ENCODE measurements at places on chromosomes 2 and 18.

DNA sequence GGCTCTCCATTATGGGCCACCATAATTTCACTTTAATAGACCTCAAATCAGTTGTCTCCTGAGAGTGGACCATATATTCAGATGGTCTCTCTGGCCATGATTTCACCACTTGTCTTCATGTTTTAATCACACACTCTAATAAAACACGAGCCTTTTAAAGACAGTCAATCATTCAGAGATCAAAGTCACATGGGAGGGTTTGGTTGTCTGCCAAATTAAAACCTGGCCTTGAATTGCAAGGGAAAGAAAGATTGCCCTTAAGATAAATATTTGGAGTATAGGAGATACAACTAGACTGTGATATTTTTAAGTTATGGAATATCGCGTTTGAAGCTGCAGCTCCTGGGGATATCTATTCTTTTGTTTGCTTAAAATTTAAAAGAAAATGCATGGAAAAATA lies 377.8 kb upstream of the DDX18 start:
- DNase-seq, result no peak

DNA sequence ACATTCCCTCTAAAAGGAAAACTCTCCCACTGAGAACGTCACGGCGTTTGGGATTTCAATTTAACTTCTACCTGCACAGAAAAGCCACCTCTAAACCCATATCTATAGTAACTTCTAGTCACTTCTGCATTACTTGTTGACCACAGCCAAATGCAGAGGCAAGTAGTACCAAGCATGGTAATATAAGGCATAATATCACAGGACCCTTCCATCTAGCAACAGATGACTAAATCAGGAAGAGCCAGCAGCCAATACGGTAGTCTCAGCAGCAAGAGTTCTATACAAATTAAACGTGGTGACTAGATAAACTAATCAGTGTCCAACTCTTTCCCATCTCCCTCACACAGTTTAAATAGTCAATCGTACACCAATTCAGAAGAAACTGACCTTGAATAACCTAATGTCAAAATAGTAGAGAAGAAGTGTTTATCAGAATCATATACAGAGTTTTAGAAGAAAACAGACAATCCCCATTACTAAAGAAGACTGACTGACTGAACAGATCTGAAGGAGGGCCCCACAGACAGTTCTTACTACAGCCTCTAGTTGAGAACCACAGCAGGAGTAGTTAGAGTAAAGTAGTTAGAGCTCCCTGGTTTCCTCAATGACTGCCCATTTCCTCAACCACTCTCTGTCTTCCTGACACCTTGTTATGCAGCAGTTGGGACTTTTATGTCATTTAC lies 30.0 kb downstream of the MEMO1 start:
- peak; percentile 76 for DNase-seq

- DNase-seq, result no peak
These were observed 88.4 kb downstream of the ARHGAP15 start for GRCh38 chr2:143217512-143218115.

GRCh38 chr18:38941711-38942561 lies 1376.3 kb upstream of the CELF4 start:
- DNase-seq, result no peak

DNA sequence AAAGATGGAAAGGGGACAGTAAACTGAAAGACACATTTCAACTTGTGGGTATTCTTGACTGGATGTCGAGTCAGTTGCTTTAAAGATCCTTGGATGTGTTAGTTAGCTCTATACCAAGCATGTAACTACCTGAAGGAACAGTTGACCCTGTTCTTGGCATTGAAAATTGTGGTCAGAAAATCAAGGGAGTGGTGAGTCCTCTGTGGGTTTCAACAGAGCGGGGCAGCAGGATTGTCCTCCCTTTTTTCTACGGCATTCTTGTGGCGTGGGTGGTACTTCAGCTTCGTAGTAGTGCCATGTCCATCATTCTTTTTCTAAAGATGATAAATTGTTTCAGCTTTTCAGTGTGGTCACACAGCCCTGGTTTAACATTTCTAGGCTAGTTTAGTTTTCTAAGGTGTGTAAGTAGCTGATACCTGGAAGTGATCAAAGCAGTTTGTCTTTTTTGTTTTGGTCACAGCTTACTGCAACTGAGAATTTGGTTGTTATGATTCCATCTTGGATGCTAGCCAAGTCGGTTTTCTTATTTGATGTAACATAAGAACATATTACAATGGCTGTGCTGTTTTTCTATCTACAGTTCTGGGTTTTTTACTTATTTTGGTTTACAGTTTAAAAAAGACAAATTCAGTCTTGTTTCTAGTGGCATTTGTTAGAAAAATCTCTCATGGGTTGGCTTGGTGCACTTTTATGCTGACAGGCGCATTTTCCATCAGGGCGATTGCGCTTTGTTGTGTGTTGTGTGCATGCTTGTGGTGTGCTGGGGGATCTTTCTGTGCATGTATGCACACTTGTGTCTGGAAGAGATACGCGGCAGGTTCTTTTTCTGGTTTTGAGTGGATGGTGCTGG lies 84.7 kb downstream of the ZNF407 start:
- no peak for DNase-seq

GRCh38 chr2:225398372-225398771 lies 1.1 kb upstream of the NYAP2 start:
- no peak for DNase-seq

DNA sequence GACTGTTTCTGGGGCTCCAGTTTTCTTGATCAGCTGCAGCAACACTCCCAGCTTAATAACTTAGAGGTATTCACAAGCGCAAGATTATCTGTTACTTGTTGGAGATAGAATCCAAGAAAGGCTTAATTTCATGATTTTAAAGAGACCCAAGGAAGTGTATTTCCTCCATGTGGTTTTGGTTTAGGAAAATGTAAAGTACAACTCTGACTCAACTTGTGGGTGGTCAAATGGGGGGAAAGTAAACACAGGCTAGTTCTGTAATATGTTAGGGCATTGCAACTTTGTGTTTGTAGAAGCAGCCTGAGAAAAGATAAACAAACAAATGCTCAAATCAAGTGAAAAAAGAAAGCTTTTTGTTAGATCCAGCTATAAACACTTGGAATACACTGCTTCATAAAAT lies 90.1 kb upstream of the COL3A1 start:
- DNase-seq, result no peak

DNA sequence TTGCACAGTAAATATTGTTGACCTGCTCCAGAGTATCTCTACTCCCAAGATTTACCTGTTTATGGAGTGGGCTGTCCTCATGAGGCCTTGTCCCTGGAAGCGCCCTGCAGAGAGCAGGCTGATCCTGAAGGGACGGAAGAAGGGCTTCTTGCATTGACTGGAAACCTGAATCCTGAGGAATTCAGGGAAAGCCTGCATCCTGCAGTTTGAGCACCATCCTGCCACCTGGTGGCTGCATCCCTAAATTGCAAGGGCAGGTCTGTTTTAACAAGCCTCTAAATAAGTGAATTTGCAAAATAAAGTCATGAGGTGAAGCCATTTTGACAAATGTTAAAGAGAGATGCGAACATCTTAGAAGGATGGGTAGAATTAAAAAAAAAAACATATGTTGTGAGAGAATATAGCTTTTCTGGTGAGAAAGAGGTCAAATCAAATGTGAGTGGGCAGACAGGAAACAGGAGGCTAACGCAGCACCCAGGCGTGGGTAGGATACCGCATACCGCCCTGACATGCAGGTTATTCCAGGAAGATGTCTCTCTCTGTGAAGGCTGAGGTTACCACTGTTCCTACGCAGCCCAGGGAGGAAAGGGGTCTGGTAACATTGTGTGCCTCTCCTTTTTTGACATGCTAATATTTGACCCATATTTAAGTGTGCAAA lies 754.9 kb downstream of the RNF144A start:
- no peak for DNase-seq

DNA sequence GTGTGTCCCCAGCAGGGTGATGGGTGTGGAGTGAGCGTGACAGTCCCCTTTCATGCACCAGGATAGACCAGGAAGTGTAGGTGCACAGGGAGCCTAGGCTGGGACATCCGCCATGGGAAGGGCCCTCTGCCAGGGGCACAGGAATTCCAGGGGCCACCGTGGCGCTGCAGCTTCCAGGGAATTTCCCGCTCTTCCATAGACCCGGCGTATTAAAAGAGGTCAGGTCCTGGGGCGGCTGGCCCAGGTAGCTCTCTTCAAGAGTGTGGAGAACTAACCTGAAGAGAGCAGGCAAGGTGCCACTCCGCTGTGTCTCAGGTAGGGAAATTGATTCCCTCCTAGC lies 42.0 kb downstream of the ATP6V1C2 start:
- no peak for DNase-seq

DNA sequence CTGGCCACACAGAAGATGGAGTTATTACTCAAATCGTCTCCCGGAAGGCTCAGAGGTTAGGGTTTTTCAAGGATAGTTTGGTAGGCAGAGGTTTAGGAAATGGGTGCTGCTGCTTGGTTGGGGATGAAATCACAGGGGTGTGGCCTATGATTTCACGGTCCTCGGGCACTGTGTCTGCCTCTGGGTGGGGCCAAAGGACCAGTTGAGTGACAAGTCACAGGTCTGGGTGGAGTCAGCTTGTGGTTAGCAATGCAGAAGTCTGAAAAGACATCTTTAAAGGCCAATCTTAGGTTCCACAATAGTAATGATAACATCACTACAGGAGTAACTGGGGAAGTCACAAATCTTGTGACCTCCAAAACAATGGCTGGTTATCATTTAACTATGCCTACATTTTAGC lies 387.8 kb downstream of the ZNF521 start:
- no peak for DNase-seq

DNA sequence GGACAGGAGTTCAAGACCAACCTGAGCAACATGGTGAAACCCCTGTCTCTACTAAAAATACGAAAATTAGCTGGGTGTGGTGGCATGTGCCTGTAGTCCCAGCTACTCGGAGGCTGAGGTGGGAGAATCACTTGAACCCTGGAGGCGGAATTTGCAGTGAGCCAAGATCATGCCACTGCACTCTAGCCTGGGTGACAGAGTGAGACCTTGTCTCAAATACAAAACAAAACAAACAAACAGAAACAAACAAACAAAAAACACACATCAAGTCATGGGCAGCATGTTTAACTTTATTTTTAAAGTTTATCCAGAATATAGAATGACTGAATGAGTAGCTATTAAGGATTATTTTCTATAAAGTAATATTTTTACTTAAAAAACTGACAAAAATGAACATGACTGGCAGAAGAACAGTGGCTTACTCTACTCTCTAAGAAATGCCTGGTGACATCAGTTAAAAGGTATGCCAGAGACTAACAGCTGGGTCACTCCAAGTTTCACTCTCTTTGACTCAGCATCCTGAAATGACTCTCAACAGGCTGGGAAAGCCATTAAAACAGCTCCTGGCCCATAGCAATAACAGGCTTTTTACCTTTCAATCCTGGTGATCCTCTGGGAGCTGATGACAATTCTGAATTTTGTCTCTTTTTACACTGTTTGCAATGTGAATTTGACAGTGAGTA lies 281.6 kb upstream of the STON1 start:
- DNase-seq, result peak; percentile 71

Data from SW 1271 (cell line).